ENCODE measurements at places on chromosomes 3 and 15.

- DNase-seq, result no peak
Measured at GRCh38 chr3:14412831-14413380, 10.5 kb downstream of the SLC6A6 start.

- DNase-seq, result no peak
Measured at GRCh38 chr3:20669675-20670074, 483.7 kb upstream of the SGO1 start.

GRCh38 chr15:67100801-67101581 lies 35.6 kb downstream of the SMAD3 start:
- DNase-seq, result peak; percentile 68

DNA sequence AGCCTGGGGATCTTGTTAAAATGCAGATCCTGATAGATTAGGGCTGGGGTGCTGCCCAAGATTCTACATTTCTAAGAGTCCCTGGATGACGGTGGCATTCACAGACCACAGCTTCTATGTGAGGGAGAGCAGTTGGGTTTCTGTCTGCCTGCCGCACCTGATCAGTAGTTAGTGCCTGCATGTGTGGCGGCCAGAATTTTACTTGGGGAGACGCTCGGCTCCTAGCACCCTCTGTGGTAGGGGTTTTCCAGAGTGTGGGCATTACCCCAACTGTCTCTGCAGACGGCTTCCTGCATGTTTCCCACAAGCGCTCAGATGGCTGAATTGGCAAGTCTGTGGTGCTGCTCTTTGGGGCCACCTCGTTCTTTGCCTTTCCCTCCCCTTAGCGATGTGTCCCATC lies 8.3 kb downstream of the GHRL start:
- peak; percentile 31 for DNase-seq

DNA sequence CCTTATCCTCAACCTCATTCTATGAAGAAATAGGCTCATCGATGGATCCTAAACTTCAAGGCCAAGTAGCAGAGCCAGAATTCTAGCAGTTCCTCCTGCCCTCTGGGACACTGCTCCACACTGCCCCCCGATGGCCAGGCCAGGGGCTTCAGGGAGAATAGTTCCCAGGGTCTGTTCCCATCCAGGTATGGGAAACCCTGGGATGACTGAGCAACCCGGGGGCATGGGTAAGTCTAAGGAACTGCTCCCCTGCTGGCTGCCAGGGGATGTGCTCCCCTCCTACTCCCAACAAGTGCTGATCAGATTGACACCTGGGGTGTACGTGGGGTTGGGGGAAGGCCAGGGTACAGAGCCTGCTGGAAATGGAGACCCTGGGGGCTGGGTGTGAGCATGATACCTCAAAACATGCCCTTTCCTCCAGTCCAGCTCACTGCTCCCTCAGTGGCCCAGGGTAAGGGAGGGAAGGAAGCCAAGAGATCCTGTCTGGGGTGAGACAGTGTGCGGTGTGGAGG lies 7.6 kb downstream of the ULK3 start:
- DNase-seq, result peak; percentile 69

- no peak for DNase-seq
Measured at GRCh38 chr3:38556640-38557358, 60.7 kb downstream of the EXOG start.

- no peak for DNase-seq
Measured at GRCh38 chr3:111594205-111594604, 941 bp downstream of the ZBED2 start.

DNA sequence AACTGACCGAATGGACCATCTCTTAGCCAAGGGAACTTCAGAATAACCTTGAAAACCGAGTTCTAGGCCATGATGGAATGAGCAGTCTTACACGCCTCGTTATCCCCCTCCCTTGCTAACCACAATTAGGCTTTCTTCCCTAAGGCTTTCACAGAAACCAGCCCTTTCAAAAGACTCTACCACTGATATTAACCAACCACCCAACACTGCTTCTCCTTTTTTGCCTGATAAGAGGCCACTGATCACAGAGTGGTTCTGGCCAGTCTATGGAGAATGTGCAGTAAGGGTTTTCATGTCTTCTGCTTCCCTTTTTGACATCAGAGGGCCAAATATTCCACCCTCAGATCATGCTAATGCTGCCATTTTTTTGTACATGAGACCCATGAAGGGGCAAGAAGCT lies 59.3 kb downstream of the MCF2L2 start:
- DNase-seq, result no peak

GRCh38 chr3:141015481-141015880 lies 35.7 kb upstream of the SPSB4 start:
- no peak for DNase-seq

DNA sequence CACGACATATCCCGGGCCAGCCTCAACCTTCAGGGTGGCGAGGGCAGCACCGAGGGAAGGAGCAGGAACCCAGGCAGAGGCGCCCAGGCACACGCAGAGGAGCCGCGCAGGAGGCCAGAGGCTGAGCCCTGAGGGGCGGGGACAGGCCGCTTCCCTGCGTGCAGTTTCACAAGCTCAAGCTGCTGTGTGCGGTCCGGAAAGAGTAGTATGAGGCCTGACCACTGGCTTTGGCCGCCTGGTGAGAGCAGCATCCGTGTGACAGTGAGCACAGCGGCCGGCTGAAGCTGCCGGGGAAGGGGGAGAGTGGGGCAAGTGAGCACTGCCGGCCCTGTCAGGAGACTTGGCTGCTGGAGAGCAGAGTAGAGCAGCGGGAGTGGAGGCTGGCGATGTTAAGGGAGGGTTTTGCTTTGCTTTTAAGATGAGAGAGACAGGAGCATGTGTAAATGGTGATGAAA lies 8.7 kb downstream of the ZDHHC19 start:
- no peak for DNase-seq

DNA sequence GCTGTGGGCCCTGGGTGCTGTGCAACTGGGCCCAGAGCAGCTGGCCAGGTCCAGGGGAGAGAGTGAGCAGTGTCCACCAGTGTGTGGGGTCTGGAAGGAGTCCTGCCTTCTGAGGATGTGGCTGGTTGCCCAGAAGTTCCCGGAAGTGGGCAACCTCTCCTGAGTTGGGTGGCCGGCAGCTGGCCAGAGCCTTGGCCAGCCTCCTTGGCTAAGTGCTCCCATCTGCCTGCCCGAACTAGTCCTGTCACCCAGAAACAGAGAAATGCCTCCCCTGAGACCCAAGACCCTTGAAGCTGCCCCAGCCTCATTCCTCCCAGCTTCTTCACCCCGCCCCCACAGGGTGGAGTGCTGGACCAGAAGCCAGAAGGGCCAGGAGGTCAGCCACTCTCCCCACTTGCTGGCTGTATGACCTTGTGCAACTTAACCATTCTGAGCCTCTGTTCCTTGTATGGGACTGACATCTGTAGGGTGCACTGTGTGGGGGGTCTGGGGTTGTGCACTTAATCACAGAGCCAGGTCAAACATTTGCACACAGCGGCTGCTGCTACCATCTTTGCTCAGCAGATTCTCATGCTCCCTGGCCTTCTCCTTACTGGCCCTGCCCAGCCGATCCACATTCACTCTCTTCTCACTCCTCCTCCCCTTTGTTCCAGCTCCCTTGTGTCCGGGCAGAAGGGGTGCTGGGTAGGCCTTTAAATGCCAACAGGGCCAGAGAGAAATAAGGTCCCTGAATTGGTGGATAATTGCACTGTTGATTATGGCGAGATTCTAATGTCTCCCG lies 7.5 kb upstream of the ALAS1 start:
- DNase-seq, result no peak

DNA sequence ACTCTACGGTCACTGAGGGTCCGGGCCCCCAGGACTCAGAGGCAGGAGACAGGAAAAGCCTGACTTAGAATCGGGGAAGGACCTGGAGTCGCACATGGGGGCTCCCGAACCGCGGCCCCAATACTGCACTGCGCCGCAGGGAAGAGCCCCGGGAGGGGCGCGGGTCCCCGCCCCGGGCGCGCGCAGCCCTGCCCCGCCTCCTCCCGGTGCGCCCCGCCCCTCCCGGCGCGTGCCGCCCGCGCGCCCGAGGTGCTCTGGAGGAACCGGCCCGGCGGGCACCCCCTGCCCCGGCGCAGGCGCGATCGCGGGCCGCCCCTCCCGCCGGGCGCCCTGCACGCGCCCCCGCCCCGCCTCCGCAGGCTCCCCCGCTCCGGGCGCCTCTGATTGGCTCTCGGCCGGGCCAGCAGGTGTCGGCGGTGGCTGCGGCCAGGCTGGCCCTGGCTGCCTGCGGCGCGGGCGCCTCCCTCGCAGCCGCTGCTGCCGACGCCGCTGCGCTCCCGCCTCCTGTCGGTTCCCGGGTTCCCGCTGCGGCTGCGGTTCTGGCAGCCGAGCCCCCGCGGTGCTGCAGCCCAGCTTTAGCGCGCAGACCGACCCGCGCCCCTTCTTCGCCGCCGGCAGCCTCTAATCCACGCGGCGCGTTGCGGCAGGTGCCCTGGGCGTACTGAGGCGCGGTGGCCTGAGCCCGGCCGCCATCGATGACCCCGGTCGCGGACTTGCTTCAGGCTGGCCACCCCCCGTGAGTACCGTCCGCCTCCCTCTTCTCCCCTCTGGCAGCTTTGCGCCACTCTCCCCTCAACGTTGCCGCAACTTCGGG lies at the start of gene MYRIP:
MYRIP (plus strand) TSS at position 429 of the 814 bp plus-strand sequence. CDS start 91,208 bp downstream, outside the sequence.
- DNase-seq, result no peak

DNA sequence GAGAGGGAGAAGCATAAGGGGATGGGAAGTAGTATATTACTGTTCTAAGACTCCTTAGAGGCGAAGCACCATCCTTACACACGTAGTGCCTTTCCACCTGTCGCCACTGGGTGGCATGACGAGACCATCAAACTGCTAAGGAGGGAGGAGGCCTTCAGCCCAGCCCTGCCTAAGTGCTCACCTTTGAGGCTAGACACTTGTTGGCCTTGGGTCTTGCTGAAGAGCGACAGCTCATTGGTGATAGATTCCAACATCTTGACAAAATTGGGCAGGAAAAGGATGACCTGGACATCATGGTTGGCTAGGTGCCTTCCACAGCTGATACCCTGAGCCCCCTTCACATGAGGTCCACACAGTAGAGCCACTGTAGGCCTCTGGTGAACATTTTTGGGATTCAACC lies 19.6 kb downstream of the CLK3 start:
- DNase-seq, result peak; percentile 76

GRCh38 chr3:24450160-24450907 lies 44.3 kb downstream of the THRB start:
- no peak for DNase-seq

GRCh38 chr3:136444581-136444980 lies 194.4 kb downstream of the PCCB start:
- no peak for DNase-seq

DNA sequence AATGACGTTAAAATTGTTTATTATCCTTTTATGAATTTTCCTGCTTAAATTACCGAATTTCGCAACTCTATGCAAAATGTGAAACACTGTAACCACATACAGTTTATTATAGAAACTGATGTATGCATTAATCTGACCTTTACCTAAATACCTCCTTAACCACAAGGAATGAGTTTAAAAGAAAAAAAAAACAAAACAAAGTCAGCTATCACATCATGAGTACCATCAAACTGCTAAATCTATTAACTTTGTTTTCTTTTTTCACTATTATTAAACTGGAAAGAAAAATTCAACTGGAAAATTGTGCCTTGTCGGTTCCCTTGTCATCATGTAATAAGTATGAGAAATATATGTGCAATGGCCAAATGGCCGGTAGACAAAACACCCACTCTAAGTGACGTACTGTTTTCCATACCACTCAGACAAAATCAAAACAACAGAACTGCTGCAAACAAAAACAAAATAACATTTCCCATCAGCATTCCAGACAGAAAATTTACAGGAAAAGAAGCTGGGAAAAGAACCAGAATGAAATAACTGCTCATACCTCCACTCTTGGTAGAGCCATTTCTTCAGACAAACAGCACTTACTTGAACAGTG lies 415.3 kb downstream of the FOXP1 start:
- no peak for DNase-seq

DNA sequence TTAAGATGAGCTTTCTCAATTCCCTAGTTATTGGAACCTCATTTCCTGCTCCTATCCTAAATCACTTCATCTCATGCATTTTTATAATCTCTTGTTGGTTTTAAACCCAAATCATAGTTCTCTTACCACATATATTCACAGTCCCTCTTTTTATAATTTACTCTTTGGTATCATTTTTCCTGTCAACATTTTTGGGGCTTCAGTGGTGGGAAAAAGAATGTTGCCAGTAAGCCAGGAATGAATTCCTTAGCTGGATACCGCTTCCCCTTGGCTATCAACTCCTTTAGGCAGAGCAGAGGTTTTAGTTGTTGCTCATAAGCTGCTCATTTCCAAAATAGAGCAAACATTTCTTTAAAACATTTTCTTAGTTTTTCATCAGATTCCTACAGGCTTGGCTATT lies 112.3 kb downstream of the GALK2 start:
- no peak for DNase-seq

DNA sequence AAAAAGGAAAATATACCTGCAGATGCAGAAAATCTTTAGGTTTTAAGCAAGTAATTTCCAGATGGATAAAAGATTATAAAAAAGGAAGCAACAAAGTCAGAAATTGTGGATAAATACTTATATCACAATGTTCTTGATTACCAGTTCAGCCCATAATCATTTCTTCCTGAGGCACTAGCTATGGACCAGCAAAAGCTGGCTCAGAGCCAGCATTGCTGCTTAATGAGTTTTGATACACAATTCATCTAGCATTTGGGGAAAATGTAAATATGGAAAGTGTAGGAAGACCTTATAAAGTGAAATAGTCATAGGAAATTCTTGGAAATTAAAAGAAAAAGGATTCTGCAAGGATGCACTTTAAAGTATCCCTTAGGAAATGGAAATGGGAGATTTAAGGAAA lies 168.3 kb upstream of the GBE1 start:
- no peak for DNase-seq

GRCh38 chr15:47857776-47858167 lies 140.5 kb downstream of the SEMA6D start:
- DNase-seq, result no peak

DNA sequence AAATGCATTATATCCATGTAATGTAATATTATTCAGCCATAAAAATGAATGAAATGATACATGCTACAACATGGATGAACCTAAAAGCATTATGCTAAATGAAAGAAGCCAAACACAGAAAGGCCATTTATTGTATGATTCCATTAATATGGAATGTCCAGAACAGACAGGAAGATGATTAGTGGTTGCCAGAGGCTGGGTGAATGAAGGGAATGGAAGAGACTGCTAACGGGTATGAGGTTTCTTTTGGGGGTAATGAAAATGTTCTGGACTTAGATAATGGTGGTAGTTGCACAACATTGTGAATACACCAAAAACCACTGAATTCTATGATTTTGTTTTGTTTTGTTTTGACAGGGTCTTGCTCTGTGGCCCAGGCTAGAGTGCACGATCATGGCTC lies 61.6 kb upstream of the MAP4 start:
- no peak for DNase-seq

DNA sequence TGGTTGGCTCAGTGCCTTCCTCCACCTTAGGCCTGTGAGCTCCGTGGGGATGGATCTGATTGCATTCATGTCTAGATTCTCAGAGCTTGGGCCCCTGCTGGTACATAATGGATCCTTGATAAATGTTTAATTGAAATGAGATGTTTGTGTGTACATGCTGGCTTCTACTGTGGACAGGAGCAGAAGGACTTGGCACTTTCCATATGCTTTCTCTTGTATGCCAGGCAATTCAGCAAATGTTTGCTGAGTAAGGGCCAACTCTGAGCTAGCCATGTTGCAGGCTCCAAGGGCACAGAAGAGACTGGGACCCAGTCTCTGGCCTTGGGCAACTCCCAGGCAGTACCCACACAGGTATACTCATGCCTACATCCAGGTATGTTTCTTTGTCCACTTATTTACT lies 67.0 kb downstream of the RAB11A start:
- DNase-seq, result no peak

GRCh38 chr3:124560666-124561215 lies 169.5 kb upstream of the UMPS start:
- DNase-seq, result no peak

- DNase-seq, result no peak
Measured at GRCh38 chr15:67833710-67834511, 5.9 kb downstream of the RNU6-1 start.

GRCh38 chr3:11794927-11795326 lies 51.8 kb downstream of the TAMM41 start:
- DNase-seq, result no peak
